ENCODE measurements at places on chromosomes 2 and 18. TPM values are rescaled to one million over a fixed set of nuclear protein-coding genes. Genes with fewer than 3 reads are reported as not detected.

- no peak for DNase-seq
Observed at GRCh38 chr2:228329282-228329681, 147.8 kb upstream of the SPHKAP start.

GRCh38 chr2:102736110-102736409 is 25.8 kb upstream of the TMEM182 start:
- DNase-seq, result no peak

- DNase-seq, result no peak
Observed at GRCh38 chr2:120760446-120761135, 24.9 kb downstream of the GLI2 start.

DNA sequence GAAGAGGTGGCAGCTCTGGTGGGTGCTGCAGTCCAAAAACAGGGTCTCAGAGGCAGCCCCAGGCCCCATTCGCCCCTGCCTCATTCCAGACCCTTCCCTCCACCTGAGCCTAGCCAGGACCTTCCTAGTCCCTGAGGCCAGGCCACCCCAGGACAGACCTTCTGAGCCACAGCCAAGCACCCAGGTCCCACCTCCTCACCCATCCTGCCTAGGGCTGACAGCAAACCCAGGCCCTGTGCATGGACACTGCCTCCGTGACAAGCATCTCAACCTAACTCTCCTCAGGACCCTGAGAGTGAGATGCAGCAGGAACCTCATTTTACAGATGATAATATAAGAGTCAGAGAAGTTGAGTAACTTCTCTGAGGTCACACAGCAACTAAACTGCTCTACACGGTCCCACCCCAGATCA is 15.5 kb downstream of the ADRA2B start:
- peak; percentile 8 for DNase-seq

GRCh38 chr2:145569108-145569507 is 1049.2 kb upstream of the ZEB2 start:
- no peak for DNase-seq

DNA sequence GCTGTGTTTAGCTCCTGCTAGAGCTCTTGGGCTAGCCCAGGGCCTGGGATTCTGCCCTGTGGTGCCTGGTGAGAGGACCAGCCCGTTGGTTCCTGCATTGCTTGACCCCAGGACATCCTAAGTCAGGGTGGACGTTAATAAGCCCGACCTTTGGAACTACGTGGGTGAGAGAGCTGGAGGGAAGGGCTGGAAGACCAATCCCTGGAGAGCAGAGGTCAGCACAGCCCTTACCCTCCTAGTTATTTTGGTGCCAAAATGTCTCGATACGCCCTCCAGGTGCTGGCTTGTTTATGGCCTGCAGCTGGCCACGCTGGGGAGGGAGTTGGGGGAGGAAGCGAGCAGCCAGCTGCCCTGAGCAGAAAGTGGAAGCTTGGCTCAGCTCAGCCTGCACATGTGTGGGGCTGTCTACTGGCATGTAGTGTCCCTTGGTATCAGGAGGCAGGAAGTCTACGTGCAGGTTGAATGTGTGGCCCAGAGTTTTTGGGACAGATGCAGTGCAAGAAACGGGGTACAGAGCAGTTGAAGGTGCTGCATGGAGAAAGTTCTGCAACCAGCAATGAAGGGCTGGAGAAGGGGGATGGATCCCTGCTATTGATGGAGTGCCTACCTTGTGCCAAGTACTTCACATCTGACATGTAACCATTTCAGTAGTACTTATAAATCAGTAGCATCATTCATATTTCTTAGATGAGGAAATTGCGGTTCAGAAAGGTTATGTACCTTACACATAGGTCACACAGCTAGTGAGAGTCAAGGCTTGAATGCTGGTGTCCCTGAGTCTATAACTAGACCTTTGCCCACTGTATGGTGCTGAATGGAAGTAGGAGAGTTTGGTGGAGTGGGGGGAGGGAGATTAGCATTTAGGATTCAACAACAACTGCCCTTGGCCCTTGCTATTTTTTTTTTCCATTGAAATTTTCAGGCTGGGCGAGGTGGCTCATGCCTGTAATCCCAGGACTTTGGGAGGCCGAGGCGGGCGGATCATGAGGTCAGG is 5.0 kb upstream of the DGKD start:
- peak; percentile 84 for DNase-seq

- DNase-seq, result no peak
Observed at GRCh38 chr18:45071956-45072355, 391.3 kb downstream of the SETBP1 start.

DNA sequence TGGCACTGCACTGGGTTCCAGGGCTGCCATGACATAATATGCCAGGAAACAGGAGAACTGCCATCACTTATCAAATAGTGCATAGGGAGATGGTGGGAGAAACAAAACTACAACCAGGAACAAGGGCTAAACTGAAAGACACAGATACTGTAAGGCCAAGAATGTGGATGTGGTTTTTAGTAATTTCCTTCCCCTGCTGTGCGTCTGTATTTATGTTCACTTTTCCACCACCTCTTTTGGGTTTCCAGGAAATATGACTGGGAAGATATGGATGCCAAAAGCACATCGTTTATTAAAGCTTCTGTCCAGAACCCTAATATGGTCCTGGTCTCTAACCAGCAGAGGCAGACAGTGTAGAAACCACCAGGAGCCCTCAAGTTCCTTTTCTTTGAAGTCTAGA is 759.7 kb upstream of the FANCL start:
- no peak for DNase-seq

- DNase-seq, result no peak
Observed at GRCh38 chr2:15795426-15795825, 144.9 kb upstream of the MYCN start.

GRCh38 chr2:168211664-168212163 is 35.7 kb downstream of the STK39 start:
- no peak for DNase-seq

Gene CTDSP1
- total RNA-seq, result 71.4 TPM

Gene C2orf78
- not detected for total RNA-seq

Gene AKAIN1
- total RNA-seq, result 2.6 TPM

Gene CREG2
- total RNA-seq, result 111 TPM

Gene TSPYL6
- 0.38 TPM for total RNA-seq

Gene GULP1
- total RNA-seq, result 45.5 TPM

All from dorsolateral prefrontal cortex (tissue), 122 donors.